ENCODE measurements at places on chromosomes 6 and 20.

DNA sequence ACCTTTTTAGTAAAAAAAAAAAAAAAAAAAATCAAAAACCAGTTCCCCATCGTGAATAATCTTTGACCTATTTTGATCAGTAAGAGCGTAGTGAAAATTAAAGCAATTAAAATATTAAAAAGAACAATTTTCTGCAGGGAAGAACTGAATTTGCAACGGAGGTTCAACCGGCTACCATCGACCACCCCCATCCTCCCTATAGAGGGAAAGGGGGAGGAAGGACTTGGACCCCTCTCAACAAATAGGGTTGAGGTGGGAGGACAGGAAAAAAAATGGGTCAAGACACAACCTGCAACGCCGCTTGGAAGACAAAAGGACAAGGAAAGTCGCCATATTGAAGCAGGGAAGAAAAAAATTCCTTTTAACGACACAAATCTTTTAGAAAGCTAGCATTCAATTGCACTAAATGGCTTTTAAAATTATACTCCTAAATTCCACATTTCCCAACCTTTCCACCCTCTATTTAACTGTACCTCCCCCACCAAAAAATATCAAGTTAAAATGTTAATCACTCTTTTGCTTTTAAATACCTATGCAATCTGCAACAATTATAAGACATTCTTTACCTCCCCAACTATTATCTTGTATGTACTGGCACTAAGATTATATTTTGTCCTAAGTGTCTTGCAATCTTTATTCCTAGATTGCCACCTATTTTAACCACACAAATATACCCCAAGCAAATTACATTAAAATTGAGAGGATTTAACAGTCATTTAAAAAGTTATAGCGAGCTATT lies 1.7 kb downstream of the PPP1R10 start:
- peak overlapping the region; percentile 94 for H3K27ac ChIP-seq
- peak overlapping the region; percentile 91 for H3K4me3 ChIP-seq
- peaks cover 60% of the 10 kb centered on the region for H3K4me1 ChIP-seq
- peaks cover 20% of the 10 kb centered on the region for H3K36me3 ChIP-seq
- no peaks in the 10 kb centered on the region for H3K27me3 ChIP-seq
- DNase-seq, result peak; percentile 49

DNA sequence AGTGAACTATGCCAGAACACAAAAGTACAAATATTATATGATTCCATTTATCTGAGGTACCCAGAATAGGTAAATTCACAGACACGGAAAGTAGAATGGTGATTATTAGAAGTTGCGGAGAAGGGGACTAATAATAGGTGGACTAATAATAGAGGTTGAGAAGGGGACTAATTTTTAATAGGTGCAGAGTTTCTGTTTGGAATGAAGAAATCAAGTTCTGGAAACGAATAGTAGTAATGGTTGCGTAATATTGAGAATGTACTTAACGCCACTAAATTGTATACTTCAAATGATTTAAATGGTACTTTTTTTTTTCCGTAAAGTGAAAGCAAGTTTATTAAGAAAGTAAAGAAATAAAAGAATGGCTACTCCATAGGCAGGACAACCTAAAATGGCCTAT lies 33.2 kb downstream of the B4GALT5 start:
- H3K4me3 ChIP-seq, result no peak overlapping the region
- no peak for DNase-seq
- H3K36me3 ChIP-seq, result no peaks in the 10 kb centered on the region
- H3K27ac ChIP-seq, result no peak overlapping the region

GRCh38 chr6:87078983-87079616 lies 15.8 kb downstream of the CGA start:
- H3K27me3 ChIP-seq, result peaks cover 6% of the 10 kb centered on the region
- DNase-seq, result peak; percentile 35
- no peaks in the 10 kb centered on the region for H3K36me3 ChIP-seq
- H3K4me1 ChIP-seq, result no peaks in the 10 kb centered on the region
- no peak overlapping the region for H3K27ac ChIP-seq
- no peak overlapping the region for H3K4me3 ChIP-seq

- H3K36me3 ChIP-seq, result peaks cover 35% of the 10 kb centered on the region
- peaks cover 41% of the 10 kb centered on the region for H3K4me1 ChIP-seq
- no peak overlapping the region for H3K4me3 ChIP-seq
- no peak for DNase-seq
These were observed 3.1 kb downstream of the B3GALT4 start for GRCh38 chr6:33279971-33280511.

DNA sequence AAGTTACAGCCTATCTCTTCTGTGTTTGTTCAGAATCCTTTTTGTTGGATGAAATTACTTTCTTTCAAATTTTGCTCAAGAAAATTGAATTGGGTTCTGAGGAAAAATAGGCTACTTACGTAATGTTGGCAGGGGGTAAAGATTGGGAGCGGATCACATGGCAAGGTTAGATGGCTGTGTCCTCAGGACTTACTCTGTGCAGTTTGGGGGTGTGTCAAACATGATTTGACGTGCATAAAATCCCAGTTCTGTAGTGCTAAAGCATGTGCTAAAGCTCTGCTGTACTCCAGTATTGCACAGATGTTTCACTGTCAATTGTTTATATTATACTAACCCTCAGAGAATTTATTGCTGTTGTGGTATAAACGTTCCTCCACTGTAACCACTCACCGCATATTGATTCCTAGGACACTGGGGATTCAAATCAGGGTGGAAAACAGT lies 2.6 kb downstream of the NT5E start:
- no peaks in the 10 kb centered on the region for H3K36me3 ChIP-seq
- H3K27ac ChIP-seq, result no peak overlapping the region
- peaks cover 7% of the 10 kb centered on the region for H3K4me1 ChIP-seq
- no peak for DNase-seq
- peaks cover 8% of the 10 kb centered on the region for H3K27me3 ChIP-seq

GRCh38 chr6:166504100-166504499 lies 82.4 kb downstream of the RAMACL start:
- no peaks in the 10 kb centered on the region for H3K27me3 ChIP-seq
- no peak overlapping the region for H3K4me3 ChIP-seq
- no peak overlapping the region for H3K27ac ChIP-seq
- DNase-seq, result no peak
- no peaks in the 10 kb centered on the region for H3K4me1 ChIP-seq

- H3K27ac ChIP-seq, result no peak overlapping the region
- no peak for DNase-seq
- H3K4me3 ChIP-seq, result no peak overlapping the region
These were observed 490 bp downstream of the IPCEF1 start for GRCh38 chr6:154356113-154356512.

DNA sequence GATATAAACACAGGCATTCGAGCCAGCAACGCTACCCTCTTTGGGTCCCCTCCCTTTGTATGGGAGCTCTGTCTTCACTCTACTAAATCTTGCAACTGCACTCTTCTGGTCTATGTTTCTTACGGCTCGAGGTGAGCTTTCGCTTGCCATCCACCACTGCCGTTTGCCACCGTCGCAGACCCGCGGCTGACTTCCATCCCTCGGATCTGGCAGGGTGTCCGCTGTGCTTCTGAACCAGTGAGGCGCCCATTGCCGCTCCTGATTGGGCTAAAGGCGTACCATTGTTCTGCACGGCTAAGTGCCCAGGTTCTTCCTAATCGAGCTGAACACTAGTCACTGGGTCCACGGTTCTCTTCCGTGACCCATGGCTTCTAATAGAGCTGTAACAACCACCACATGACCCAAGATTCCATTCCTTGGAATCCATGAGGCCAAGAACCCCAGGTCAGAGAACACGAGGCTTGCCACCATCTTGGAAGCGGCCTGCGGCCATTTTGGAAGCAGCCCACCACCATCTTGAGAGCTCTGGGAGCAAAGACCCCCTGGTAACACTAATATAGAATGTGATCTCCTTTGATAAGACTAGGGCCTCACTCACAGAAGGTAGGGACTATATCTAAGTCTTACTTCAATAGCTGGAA lies 973 bp downstream of the UBD start:
- H3K36me3 ChIP-seq, result no peaks in the 10 kb centered on the region
- H3K27me3 ChIP-seq, result peaks cover 12% of the 10 kb centered on the region
- no peak overlapping the region for H3K4me3 ChIP-seq

- H3K27me3 ChIP-seq, result no peaks in the 10 kb centered on the region
- no peak overlapping the region for H3K4me3 ChIP-seq
- peaks cover 12% of the 10 kb centered on the region for H3K4me1 ChIP-seq
- H3K36me3 ChIP-seq, result no peaks in the 10 kb centered on the region
- DNase-seq, result no peak
- H3K27ac ChIP-seq, result no peak overlapping the region
These were observed 13.9 kb upstream of the TNFRSF6B start for GRCh38 chr20:63682384-63683139.

DNA sequence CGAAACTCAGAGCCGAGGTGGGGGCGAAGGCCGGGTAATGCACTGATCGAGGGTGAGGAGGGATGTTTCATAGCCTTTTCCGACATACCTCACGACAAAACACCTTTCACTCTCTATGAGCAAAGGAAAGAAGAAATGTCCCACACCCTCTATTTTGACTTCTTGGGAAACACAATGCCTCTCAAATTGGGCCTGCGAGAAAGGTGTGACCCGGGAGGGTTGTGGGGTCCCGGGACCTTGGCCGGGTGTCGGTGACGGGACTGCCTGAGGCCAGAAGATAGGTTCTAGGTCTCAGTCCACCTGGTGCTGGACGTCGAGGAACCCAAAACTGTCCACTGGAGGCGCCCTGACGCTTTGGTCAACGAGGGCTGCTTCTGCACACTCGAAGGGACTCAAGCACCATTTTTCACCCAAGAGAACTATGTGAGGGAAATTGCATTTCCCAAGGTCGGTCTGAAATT lies 41.1 kb upstream of the OSTM1 start:
- H3K4me1 ChIP-seq, result peaks cover 58% of the 10 kb centered on the region
- H3K27me3 ChIP-seq, result peaks cover 69% of the 10 kb centered on the region
- no peak for DNase-seq
- peak overlapping the region; percentile 28 for H3K4me3 ChIP-seq
- H3K36me3 ChIP-seq, result no peaks in the 10 kb centered on the region

- no peak for DNase-seq
- H3K27me3 ChIP-seq, result no peaks in the 10 kb centered on the region
- no peak overlapping the region for H3K4me3 ChIP-seq
- no peaks in the 10 kb centered on the region for H3K36me3 ChIP-seq
- no peak overlapping the region for H3K27ac ChIP-seq
These were observed 22.8 kb upstream of the RBBP8NL start for GRCh38 chr20:62449951-62450691.

DNA sequence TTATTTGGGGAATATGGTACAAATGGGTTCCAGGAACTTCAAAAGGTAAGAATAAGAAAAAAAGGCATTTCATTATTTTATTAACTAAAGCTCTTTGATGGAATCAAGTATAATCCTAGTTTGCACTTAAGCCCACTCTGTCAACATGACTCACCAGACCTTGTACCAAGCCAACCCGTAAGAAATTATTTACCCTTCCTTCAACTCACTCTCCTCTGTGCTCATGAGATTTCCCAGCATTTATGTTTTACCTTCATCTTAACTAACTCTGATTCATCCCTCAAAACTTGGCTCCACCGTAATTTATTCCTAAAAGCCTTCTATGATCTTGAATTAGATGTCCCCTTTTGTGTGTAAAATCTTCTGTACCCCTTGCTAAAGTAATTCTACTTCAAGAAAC lies 308.7 kb downstream of the PKHD1 start:
- H3K36me3 ChIP-seq, result no peaks in the 10 kb centered on the region
- DNase-seq, result no peak
- H3K27ac ChIP-seq, result no peak overlapping the region
- H3K27me3 ChIP-seq, result no peaks in the 10 kb centered on the region
- H3K4me3 ChIP-seq, result no peak overlapping the region
- H3K4me1 ChIP-seq, result no peaks in the 10 kb centered on the region

- H3K4me3 ChIP-seq, result no peak overlapping the region
- H3K27me3 ChIP-seq, result no peaks in the 10 kb centered on the region
- H3K36me3 ChIP-seq, result no peaks in the 10 kb centered on the region
These were observed 368.9 kb downstream of the UTRN start for GRCh38 chr6:144653885-144654505.

GRCh38 chr20:22719167-22719591 lies 134.8 kb upstream of the FOXA2 start:
- H3K27me3 ChIP-seq, result no peaks in the 10 kb centered on the region
- no peak overlapping the region for H3K27ac ChIP-seq
- H3K4me3 ChIP-seq, result no peak overlapping the region
- no peak for DNase-seq
- H3K4me1 ChIP-seq, result no peaks in the 10 kb centered on the region
- H3K36me3 ChIP-seq, result no peaks in the 10 kb centered on the region

GRCh38 chr6:109130065-109130464 lies 34.8 kb downstream of the CEP57L1 start:
- no peak overlapping the region for H3K4me3 ChIP-seq
- H3K27ac ChIP-seq, result no peak overlapping the region
- no peaks in the 10 kb centered on the region for H3K4me1 ChIP-seq
- no peaks in the 10 kb centered on the region for H3K36me3 ChIP-seq

GRCh38 chr6:3965071-3965718 lies 113.7 kb downstream of the FAM217A start:
- no peak overlapping the region for H3K4me3 ChIP-seq
- DNase-seq, result no peak
- H3K27ac ChIP-seq, result no peak overlapping the region
- H3K27me3 ChIP-seq, result no peaks in the 10 kb centered on the region
